Subcutaneous preadipocyte (primary cell): ENCODE measurements at places on chromosomes 5 and 9. TPM values are rescaled to one million over a fixed set of nuclear protein-coding genes. Genes with fewer than 3 reads are reported as not detected.

Gene ABL1
- total RNA-seq, result 97.7 and 126 TPM in 2 replicates

Gene KCNIP1
- not detected in 2 replicates for total RNA-seq

Gene FOXD4L6
- 0.20 and 0.37 TPM in 2 replicates for total RNA-seq

Gene GPR151
- total RNA-seq, result not detected in 2 replicates

Gene ZFP2
- total RNA-seq, result 0.20 and 0.37 TPM in 2 replicates

Gene GLE1
- 33.1 and 39.5 TPM in 2 replicates for total RNA-seq

Gene TSLP
- 4.1 and 5.1 TPM in 2 replicates for total RNA-seq

Gene LCN12
- not detected in 2 replicates for total RNA-seq

Gene PCDHB4
- 0.37 TPM in 1 of 2 replicates, not detected in the other for total RNA-seq

Gene PLAA
- 27.9 and 32.3 TPM in 2 replicates for total RNA-seq

Gene STC2
- total RNA-seq, result 11.5 and 16.2 TPM in 2 replicates

Gene ZNF483
- 0.73 and 0.78 TPM in 2 replicates for total RNA-seq
